ENCODE measurements at places on chromosomes 6 and 20. TPM values are rescaled to one million over a fixed set of nuclear protein-coding genes. Genes with fewer than 3 reads are reported as not detected.

Gene PLEKHG1
- 0.91 TPM for total RNA-seq

Gene TRIM40
- not detected for total RNA-seq

Gene BACH2
- 1.3 TPM for total RNA-seq

Gene POLR1C
- total RNA-seq: 29.1 TPM

Gene PTCRA
- total RNA-seq: not detected

Gene CD93
- total RNA-seq: 0.54 TPM

Gene RALGAPB
- 41.4 TPM for total RNA-seq

Gene TMEM244
- not detected for total RNA-seq

Gene CTCFL
- total RNA-seq: not detected

Gene FUT9
- not detected for total RNA-seq

Gene TBXT
- total RNA-seq: not detected

Gene RSPO4
- not detected for total RNA-seq

Gene AKAP12
- 207 TPM for total RNA-seq

Gene PDE10A
- 0.39 TPM for total RNA-seq

All from articular chondrocyte of knee joint (primary cell).